ENCODE measurements at places on chromosomes 13 and 19. TPM values are rescaled to one million over a fixed set of nuclear protein-coding genes. Genes with fewer than 3 reads are reported as not detected.

EMP3 gene
- total RNA-seq = 329 TPM

RUBCNL gene
- 0.76 TPM for total RNA-seq

ZFP14 gene
- 2.4 TPM for total RNA-seq

SGTA gene
- 67.3 TPM for total RNA-seq

TEX101 gene
- total RNA-seq = not detected

DNA sequence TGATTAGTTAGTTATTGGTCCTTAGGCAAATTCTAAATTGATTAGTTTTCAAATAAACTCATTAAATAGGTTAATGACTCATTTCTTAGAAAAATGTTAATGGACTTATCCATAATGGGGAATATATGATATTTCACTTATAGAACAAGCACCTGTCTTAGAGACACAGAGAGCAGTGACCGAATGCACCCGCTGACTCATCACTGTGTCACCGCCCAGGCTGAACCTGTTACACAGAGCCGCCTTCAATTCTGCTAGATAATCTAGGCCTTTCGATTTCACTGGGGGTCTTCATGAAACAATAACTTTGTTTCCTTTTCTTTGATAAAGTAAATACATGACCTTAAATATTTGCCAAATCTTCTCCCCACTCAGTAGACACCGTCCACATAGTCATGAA lies 13.1 kb downstream of the IRS2 start:
- peaks cover 11% of the 10 kb centered on the region for H3K36me3 ChIP-seq
- no peak for DNase-seq
- peaks cover 32% of the 10 kb centered on the region for H3K4me1 ChIP-seq
- no peak overlapping the region for H3K4me3 ChIP-seq
- peak overlapping the region; percentile 21 for H3K27ac ChIP-seq

DNA sequence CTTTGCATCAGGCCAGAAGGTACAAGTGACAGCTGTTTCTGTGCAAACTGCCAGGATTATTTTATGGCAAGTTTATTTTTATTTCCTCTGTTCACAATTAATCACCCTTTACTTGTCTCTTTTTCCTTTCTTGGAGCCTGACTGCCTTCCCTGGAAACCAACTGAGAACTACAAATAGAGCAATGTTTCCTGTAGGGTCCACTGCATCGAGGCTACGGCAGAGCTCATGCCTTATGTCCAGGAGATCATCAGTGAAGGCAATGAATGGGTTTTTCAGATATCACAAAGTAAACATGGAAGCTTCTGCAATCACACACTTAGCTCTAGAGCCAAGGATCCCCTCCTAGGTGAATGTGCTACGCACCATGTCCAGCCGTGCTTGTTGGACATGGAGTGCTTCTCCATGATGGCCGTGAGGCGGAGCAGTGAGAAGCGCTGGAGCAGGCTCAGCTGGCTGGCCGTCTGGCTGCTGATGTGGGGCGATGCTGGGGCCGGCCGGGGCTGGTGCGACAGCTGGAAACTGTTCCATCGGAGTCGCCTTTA lies 110.9 kb downstream of the KL start:
- no peaks in the 10 kb centered on the region for H3K27me3 ChIP-seq
- no peak overlapping the region for H3K27ac ChIP-seq
- H3K4me1 ChIP-seq = peaks cover 8% of the 10 kb centered on the region
- H3K4me3 ChIP-seq = no peak overlapping the region

- H3K4me1 ChIP-seq = no peaks in the 10 kb centered on the region
- DNase-seq = no peak
- H3K36me3 ChIP-seq = peaks cover 75% of the 10 kb centered on the region
Observed at GRCh38 chr19:11014403-11014911, 53.6 kb downstream of the SMARCA4 start.

GRCh38 chr19:12779162-12779993 lies 4.0 kb upstream of the HOOK2 start:
- peak overlapping the region; percentile 94 for H3K27ac ChIP-seq
- DNase-seq = no peak
- no peaks in the 10 kb centered on the region for H3K36me3 ChIP-seq
- H3K4me1 ChIP-seq = peaks cover 27% of the 10 kb centered on the region

- H3K27me3 ChIP-seq = no peaks in the 10 kb centered on the region
- DNase-seq = no peak
- H3K4me3 ChIP-seq = no peak overlapping the region
- no peaks in the 10 kb centered on the region for H3K36me3 ChIP-seq
- no peak overlapping the region for H3K27ac ChIP-seq
- H3K4me1 ChIP-seq = no peaks in the 10 kb centered on the region
Observed at GRCh38 chr13:108427355-108427754, 157.8 kb downstream of the TNFSF13B start.

GRCh38 chr13:41289463-41289881 lies 21.6 kb upstream of the NAA16 start:
- DNase-seq = no peak
- H3K4me3 ChIP-seq = no peak overlapping the region
- peaks cover 2% of the 10 kb centered on the region for H3K27me3 ChIP-seq
- H3K27ac ChIP-seq = no peak overlapping the region

DNA sequence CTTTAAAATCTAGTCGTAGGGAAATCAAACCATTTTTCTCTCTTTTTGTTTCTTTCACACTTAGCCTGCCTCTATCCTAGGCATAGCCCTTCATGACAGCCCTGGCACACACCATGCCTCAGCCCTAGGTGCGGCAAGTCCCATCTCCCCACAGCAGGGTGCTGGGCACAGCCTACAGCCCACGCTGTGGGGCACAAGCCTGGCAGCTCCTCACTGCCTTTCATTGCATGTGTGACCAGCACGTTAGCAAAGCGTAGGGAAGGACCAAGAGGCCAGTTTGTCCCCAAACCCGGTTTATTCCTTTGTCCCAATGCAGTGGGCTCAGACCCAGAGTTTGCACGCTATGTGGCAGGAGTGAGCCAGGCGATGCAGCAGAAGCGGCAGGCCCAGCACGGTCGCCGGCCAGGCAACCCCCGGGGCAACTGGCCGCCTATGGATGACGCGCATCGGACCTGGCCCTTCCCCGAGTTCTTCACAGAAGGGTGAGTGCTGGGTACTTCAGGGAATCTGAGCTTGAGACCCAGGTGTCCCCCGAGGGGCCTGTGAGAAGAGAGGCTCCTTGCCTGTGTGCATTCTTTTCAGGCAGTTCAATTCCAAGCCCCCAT lies 17.3 kb upstream of the GPI start:
- H3K4me3 ChIP-seq = no peak overlapping the region
- no peaks in the 10 kb centered on the region for H3K27me3 ChIP-seq
- H3K27ac ChIP-seq = no peak overlapping the region
- peaks cover 20% of the 10 kb centered on the region for H3K4me1 ChIP-seq

- no peak overlapping the region for H3K27ac ChIP-seq
- H3K4me1 ChIP-seq = peaks cover 9% of the 10 kb centered on the region
- peaks cover 63% of the 10 kb centered on the region for H3K36me3 ChIP-seq
- no peak for DNase-seq
- no peak overlapping the region for H3K4me3 ChIP-seq
Observed at GRCh38 chr19:2186071-2186846, 22.5 kb downstream of the DOT1L start.

- no peaks in the 10 kb centered on the region for H3K4me1 ChIP-seq
- peaks cover 4% of the 10 kb centered on the region for H3K27me3 ChIP-seq
- H3K4me3 ChIP-seq = no peak overlapping the region
Observed at GRCh38 chr13:30078059-30078458, 227.6 kb upstream of the UBL3 start.

DNA sequence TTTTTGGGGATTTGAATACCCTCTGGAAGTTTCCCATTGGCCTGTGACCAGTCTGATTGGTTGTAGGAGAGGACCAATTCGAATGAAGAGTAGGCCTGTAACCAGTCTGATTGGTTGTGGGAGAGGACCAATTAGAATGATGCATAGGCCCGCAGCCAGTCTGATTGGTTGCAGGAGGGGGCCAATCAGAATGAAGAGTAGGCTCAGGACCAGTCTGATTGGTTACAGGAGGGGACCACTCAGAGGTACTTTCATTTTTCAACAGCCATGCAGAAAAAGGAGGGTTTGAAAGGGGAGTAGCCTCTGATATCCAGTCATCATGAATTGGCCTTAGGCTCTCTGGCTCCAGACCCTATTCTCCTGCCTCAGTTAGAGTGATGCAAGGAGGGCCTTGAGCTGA lies 30.4 kb upstream of the SLC1A5 start:
- H3K4me3 ChIP-seq = no peak overlapping the region
- no peaks in the 10 kb centered on the region for H3K36me3 ChIP-seq
- peaks cover 29% of the 10 kb centered on the region for H3K4me1 ChIP-seq
- no peak for DNase-seq

- H3K4me1 ChIP-seq = peaks cover 7% of the 10 kb centered on the region
- H3K27me3 ChIP-seq = peaks cover 41% of the 10 kb centered on the region
- DNase-seq = no peak
- H3K36me3 ChIP-seq = no peaks in the 10 kb centered on the region
- no peak overlapping the region for H3K4me3 ChIP-seq
Observed at GRCh38 chr19:54470991-54471782, 1.9 kb downstream of the CDC42EP5 start.

- peaks cover 19% of the 10 kb centered on the region for H3K36me3 ChIP-seq
- peak within 1 kb of the TSS; percentile 99 for H3K4me3 ChIP-seq
- peaks cover 35% of the 10 kb centered on the region for H3K27me3 ChIP-seq
Observed at GRCh38 chr19:48391100-48392005, at the start of gene KDELR1. Gene KDELR1 (minus strand): TSS chr19:48391551. CDS start chr19:48391358, 193 bp downstream.

GRCh38 chr13:38444904-38445303 lies 95.3 kb downstream of the UFM1 start:
- no peaks in the 10 kb centered on the region for H3K4me1 ChIP-seq
- H3K27me3 ChIP-seq = no peaks in the 10 kb centered on the region
- no peaks in the 10 kb centered on the region for H3K36me3 ChIP-seq
- DNase-seq = no peak
- no peak overlapping the region for H3K4me3 ChIP-seq

GRCh38 chr13:35690581-35691207 lies 214.2 kb upstream of the MAB21L1 start:
- no peak for DNase-seq
- H3K4me3 ChIP-seq = no peak overlapping the region
- H3K4me1 ChIP-seq = no peaks in the 10 kb centered on the region
- no peak overlapping the region for H3K27ac ChIP-seq
- no peaks in the 10 kb centered on the region for H3K27me3 ChIP-seq

GRCh38 chr13:48600374-48601364 lies 53.1 kb upstream of the CYSLTR2 start:
- peaks cover 7% of the 10 kb centered on the region for H3K4me1 ChIP-seq
- H3K36me3 ChIP-seq = no peaks in the 10 kb centered on the region
- H3K4me3 ChIP-seq = no peak overlapping the region
- H3K27me3 ChIP-seq = peaks cover 9% of the 10 kb centered on the region
- H3K27ac ChIP-seq = no peak overlapping the region
- no peak for DNase-seq

Measured in activated T-helper 2 cell treated with anti-CD3 and anti-CD28 coated beads, Interferon-gamma antibody, Interleukin-2, Interleukin-4, amounts not matched to agents 10 μg/mL and 5 μg/mL and 100 μg/mL, durations not matched to agents 14 hours and 24 hours and 36 hours (primary cell).